ENCODE measurements at places on chromosomes 16 and 17. TPM values are rescaled to one million over a fixed set of nuclear protein-coding genes. Genes with fewer than 3 reads are reported as not detected.
A peak's percentile ranks its signal among the peaks of the same experiment; 100 is the strongest.

The NECAB2 gene
- total RNA-seq = 12.2 TPM

- no peaks in the 10 kb centered on the region for H3K27me3 ChIP-seq
- no peak overlapping the region for H3K27ac ChIP-seq
- no peak for DNase-seq
- H3K4me1 ChIP-seq = no peaks in the 10 kb centered on the region
- no peak overlapping the region for H3K4me3 ChIP-seq
Observed at GRCh38 chr17:30421592-30421991, 42.9 kb downstream of the CPD start.

The C1QTNF1 gene
- total RNA-seq = 18.2 TPM

The AOC2 gene
- total RNA-seq = 2.0 TPM

DNA sequence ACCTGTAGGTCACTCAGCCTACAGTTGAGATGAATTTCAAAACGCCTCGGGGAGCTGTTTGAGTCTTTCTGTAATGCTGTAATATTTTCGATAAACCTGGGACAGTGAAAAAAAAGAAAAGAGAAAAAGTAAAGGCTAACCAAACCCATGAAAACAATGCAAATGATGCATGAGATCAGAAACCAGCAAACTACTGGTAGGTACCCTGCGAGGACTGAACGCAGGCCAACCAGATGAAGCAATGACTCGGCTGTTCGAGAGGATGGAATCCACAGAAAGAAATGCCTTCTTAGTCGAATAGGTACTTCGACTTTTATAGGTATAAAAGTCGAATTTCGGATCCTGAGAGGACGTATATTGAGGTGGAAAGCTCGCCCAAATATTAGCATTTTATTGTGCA lies 509 bp upstream of the ATAD5 start:
- no peaks in the 10 kb centered on the region for H3K27me3 ChIP-seq
- H3K36me3 ChIP-seq = no peaks in the 10 kb centered on the region
- H3K4me3 ChIP-seq = peak overlapping the region; percentile 74

GRCh38 chr16:65318138-65318537 lies 196.3 kb upstream of the CDH11 start:
- H3K27ac ChIP-seq = no peak overlapping the region
- no peak for DNase-seq
- no peaks in the 10 kb centered on the region for H3K36me3 ChIP-seq
- H3K4me1 ChIP-seq = no peaks in the 10 kb centered on the region

DNA sequence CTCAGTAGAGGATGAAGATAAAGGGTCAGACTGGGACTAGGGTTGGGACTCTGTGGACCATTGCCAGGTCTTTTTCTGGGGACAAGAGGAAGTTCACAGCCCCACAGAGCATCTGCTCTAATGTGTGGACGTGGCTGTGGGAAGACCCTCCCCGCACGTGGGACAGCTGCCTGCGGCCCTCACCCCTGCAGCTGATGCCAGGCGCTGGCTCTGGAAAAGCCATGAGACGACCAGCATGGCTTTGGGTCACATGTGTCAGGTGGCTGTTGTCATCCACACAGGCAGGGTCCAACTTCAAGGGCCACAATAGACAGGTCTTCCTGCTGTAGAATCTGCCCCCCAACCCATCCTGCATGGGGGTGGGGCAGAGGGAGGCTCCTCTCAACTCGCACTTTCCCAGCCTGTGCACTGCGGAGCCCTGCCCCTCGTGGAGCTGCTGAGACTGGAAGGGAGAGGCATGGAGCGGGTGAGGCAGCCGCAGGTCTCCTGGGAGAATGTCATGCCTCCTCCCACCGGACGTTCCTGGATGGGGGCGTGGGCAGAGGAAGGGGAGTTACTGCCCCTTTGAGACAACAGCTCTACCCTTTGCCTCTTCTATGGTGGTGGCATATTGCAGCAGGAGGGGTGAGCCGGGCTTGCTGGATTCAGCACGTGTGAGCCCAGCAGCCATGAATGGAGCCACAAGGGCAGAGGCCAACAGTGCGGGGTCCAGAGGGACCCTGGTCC lies 53.4 kb downstream of the PIMREG start:
- H3K27me3 ChIP-seq = no peaks in the 10 kb centered on the region
- no peak for DNase-seq
- no peak overlapping the region for H3K27ac ChIP-seq
- H3K36me3 ChIP-seq = no peaks in the 10 kb centered on the region
- no peaks in the 10 kb centered on the region for H3K4me1 ChIP-seq

The METTL9 gene
- total RNA-seq = 29.3 TPM

The ADGRG1 gene
- 1.8 TPM for total RNA-seq

The BBS2 gene
- 8.2 TPM for total RNA-seq

- no peak overlapping the region for H3K27ac ChIP-seq
- no peak for DNase-seq
- no peaks in the 10 kb centered on the region for H3K36me3 ChIP-seq
- H3K4me1 ChIP-seq = no peaks in the 10 kb centered on the region
Observed at GRCh38 chr16:89583197-89583894, 7.8 kb downstream of the CPNE7 start.

- H3K36me3 ChIP-seq = no peaks in the 10 kb centered on the region
- no peaks in the 10 kb centered on the region for H3K4me1 ChIP-seq
- no peaks in the 10 kb centered on the region for H3K27me3 ChIP-seq
- DNase-seq = no peak
- no peak overlapping the region for H3K4me3 ChIP-seq
Observed at GRCh38 chr16:9270424-9270823, 179.0 kb downstream of the HAPSTR1 start.

- H3K4me3 ChIP-seq = no peak overlapping the region
- no peaks in the 10 kb centered on the region for H3K27me3 ChIP-seq
- H3K4me1 ChIP-seq = no peaks in the 10 kb centered on the region
- peak; percentile 20 for DNase-seq
Observed at GRCh38 chr17:9232591-9233270, 211.4 kb downstream of the NTN1 start.

DNA sequence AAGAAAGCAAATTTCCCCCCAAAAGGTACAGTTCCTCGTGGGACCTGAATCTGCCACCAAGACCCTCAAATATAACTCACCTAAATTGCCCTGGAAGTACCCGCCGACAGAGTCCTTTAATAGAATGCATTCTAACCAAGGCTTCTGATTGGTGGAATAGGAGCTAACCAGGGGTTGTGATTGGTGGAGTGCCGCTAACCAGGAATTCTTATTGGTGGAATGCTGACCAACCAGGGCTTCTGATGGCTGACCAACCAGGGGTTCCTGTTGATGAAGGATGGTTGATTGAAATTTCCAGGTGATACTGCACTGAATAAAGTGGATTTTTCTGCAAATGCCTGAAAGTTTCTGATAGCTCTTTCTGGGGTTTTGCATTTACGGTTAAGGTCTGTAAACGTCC lies 6.5 kb downstream of the TFAP4 start:
- H3K36me3 ChIP-seq = no peaks in the 10 kb centered on the region
- H3K4me1 ChIP-seq = peaks cover 6% of the 10 kb centered on the region
- H3K4me3 ChIP-seq = no peak overlapping the region
- DNase-seq = no peak

DNA sequence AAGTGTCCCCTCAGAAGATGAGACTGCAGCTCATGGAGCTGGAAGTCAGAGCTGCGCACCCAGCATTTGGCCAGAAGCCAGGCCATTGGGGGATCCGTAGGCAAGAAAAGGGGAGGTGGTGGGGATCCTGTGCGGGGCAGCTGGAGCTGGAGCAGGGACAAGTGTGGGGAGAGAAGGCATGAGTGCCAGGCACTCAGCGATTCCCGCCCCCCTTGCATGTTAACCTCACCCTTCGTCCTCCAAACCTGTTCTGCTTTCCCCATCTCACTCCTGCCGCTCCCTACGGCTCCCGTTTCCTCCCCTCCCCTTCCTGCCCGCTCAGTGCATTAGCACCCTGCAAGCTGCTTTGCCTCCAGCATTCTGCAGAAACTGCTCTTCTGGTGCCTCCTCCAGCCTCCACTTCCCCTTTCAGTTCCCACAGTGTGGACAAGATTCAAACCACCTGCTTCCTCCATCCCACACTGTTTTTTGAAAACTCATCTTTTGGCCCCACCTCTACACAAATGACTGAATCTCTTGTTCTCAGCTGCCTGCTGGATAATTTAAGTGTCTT lies 5.6 kb downstream of the ALOX15 start:
- DNase-seq = no peak
- no peaks in the 10 kb centered on the region for H3K4me1 ChIP-seq
- no peak overlapping the region for H3K4me3 ChIP-seq

GRCh38 chr17:9900044-9900594 lies 5.0 kb downstream of the RCVRN start:
- no peak overlapping the region for H3K4me3 ChIP-seq
- H3K27ac ChIP-seq = no peak overlapping the region
- no peaks in the 10 kb centered on the region for H3K36me3 ChIP-seq
- H3K27me3 ChIP-seq = no peaks in the 10 kb centered on the region

- no peaks in the 10 kb centered on the region for H3K27me3 ChIP-seq
- H3K4me1 ChIP-seq = peaks cover 18% of the 10 kb centered on the region
- no peaks in the 10 kb centered on the region for H3K36me3 ChIP-seq
- DNase-seq = peak; percentile 63
- H3K27ac ChIP-seq = no peak overlapping the region
Observed at GRCh38 chr16:2529061-2529931, 1.9 kb downstream of the CEMP1 start.

DNA sequence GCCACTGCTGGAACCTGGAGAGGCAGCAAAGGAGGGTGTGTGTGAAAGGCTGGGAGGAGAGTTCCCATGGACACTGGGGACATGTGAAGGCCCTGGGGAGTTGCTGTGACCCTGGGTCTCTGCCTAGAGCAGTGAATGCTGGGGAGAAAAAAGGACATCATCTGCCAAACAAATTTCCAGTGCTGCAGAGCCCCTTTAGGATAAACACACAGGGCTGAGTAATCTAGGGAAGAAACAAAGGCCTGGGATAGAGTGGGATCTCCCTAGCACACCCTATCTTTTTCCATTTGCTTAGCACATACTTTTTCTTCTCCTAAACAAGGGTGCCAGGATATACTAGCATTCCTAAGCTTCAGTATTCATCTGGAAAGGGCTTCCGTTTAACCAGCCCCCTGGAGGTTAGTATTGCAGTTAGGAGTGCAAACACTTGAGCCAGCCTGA lies 3.3 kb upstream of the HIGD1B start:
- H3K4me1 ChIP-seq = no peaks in the 10 kb centered on the region
- no peak for DNase-seq

DNA sequence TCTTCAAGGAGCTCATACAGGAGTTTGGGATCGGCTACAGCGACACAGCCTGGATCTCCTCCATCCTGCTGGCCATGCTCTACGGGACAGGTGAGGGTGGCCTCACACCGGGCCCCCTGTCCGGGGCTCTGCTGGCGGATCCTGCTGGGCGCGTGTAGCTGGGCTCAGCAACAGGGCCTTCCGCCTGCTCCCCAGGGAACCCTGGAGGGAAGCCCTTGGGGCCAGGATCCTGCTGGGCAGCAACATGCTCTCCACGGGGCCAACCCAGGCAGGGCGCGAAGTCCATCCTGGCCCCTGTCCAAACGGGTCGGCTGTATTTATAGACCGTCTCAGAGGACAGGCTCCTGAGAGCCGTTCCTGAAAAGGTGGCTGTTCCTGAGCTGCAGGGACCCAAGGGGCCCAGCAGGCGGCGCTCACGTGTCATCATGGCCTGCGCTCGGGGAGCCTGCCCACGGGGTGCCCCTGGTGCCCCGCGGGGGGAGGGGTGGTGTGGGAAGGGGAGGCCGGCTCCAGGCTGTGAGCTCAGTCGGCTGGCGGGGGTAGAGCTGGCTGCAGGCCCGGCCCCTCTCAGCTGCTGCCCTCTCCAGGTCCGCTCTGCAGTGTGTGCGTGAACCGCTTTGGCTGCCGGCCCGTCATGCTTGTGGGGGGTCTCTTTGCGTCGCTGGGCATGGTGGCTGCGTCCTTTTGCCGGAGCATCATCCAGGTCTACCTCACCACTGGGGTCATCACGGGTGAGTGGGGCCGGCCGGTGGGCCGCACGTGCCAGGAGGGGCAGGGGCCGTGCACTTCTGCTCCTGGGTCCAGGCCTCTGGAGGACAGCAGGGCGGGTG lies 7.5 kb downstream of the SLC16A3 start:
- H3K4me1 ChIP-seq = peaks cover 47% of the 10 kb centered on the region
- H3K4me3 ChIP-seq = no peak overlapping the region
- H3K27me3 ChIP-seq = no peaks in the 10 kb centered on the region
- H3K27ac ChIP-seq = no peak overlapping the region

GRCh38 chr16:84277244-84277823 lies 17.3 kb upstream of the WFDC1 start:
- no peak overlapping the region for H3K27ac ChIP-seq
- no peaks in the 10 kb centered on the region for H3K36me3 ChIP-seq
- peak; percentile 65 for DNase-seq
- no peaks in the 10 kb centered on the region for H3K4me1 ChIP-seq
- H3K27me3 ChIP-seq = no peaks in the 10 kb centered on the region

- H3K27ac ChIP-seq = no peak overlapping the region
- peaks cover 50% of the 10 kb centered on the region for H3K27me3 ChIP-seq
- H3K4me1 ChIP-seq = no peaks in the 10 kb centered on the region
- no peak overlapping the region for H3K4me3 ChIP-seq
- DNase-seq = no peak
- H3K36me3 ChIP-seq = no peaks in the 10 kb centered on the region
Observed at GRCh38 chr17:39606434-39607056, 1.2 kb downstream of the NEUROD2 start.

GRCh38 chr16:30947859-30948666 lies 805 bp upstream of the ORAI3 start:
- peak; percentile 79 for DNase-seq
- H3K27me3 ChIP-seq = no peaks in the 10 kb centered on the region
- peak overlapping the region; percentile 96 for H3K27ac ChIP-seq

- no peaks in the 10 kb centered on the region for H3K4me1 ChIP-seq
- no peak overlapping the region for H3K27ac ChIP-seq
- H3K27me3 ChIP-seq = no peaks in the 10 kb centered on the region
- no peak for DNase-seq
- H3K36me3 ChIP-seq = no peaks in the 10 kb centered on the region
Observed at GRCh38 chr17:74539281-74539820, 6.6 kb downstream of the CD300C start.

DNA sequence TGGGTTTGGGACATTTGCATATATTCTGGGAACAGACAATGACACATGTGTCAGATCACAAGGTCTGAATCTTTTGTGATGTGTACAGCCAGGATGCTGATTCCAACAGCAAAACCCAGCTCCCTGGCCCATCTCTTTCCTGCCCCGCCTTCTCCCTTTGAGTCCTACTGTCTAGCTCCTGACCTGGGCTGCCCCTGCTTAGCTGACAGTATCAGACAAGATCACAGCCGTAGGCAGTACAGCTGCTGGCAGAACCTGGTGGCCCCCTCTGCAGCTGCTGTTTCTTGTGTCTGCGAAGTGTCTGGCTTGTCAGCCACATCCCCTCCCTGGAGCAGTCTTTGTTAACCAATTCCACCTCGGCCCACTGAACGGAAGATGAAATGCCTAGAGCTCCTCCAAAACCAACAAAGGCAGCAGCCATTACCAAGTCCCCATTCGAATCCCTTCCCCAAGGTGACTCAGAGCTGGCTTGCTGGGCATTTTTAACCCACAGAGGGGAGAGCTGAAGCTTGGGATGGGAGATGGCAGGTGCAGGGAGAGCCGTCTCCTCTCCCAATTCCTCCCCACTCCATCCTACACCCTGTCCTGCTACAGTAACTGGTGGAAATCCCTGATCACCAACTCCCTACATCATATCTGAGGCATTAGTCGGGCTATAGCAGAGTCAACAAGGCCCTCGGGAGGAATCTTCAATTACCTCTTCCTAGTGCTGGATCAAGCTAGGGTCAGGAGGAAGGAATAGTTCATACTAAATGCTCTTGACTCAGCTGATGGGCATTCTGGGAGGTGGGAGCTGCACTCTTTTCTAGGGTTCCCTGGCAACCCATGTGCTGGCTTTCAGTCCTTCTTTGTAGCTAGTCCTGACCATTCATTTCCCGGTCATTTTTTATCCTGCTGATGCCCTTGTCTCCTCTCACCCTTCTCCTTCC lies 5.8 kb downstream of the PIPOX start:
- peaks cover 10% of the 10 kb centered on the region for H3K36me3 ChIP-seq
- no peaks in the 10 kb centered on the region for H3K4me1 ChIP-seq
- no peak overlapping the region for H3K27ac ChIP-seq
- DNase-seq = no peak
